ENCODE measurements at places on chromosomes 7 and 10.

GRCh38 chr10:677750-678661 is 11.5 kb downstream of the DIP2C start:
- H3K4me3 ChIP-seq: no peak overlapping the region
- H3K27me3 ChIP-seq: no peaks in the 10 kb centered on the region
- no peaks in the 10 kb centered on the region for H3K4me1 ChIP-seq
- no peak for DNase-seq
- no peak overlapping the region for H3K27ac ChIP-seq

GRCh38 chr10:70055550-70055949 is 2.9 kb downstream of the MACROH2A2 start:
- H3K4me1 ChIP-seq: no peaks in the 10 kb centered on the region
- H3K27ac ChIP-seq: no peak overlapping the region
- H3K36me3 ChIP-seq: no peaks in the 10 kb centered on the region
- H3K27me3 ChIP-seq: no peaks in the 10 kb centered on the region
- no peak for DNase-seq

DNA sequence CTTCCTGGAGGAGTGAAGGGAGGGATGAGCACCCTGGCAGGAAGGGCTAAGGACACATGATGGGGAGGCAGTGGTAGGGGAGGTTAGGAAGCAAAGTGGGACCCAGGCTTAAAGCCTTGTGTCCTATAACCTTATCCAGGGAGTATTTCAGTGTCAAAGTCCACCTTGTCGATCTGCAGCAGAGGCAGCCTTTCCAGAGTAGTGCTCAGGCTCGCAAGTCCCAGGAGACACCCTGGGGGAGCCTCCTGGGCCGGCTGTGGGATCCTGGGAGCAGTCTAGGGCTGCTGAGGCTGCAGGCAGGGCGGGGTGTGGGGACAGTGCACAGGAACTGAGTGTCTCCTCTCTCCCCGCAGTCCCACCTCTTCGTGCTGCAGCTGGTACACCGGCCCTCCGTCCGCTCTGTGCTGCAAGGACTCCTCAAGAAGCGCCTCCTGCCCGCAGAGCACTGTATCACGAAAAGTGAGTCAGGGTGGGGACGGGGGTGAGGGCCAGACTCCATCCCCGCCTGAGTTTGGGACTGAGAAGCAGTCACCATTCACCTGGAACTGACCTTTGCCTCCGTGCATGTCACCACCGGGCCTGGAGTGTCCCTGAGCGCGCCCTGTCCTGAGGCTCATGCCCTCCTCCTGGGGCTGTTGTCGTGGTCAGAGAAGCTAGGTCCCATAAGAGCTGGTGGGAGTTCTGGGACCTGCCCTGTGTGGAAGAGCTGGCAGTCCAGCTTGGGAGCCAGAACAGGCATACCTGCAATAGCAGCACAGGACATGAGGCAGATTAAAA is 45.3 kb upstream of the PPIF start:
- peaks cover 22% of the 10 kb centered on the region for H3K36me3 ChIP-seq
- H3K4me1 ChIP-seq: no peaks in the 10 kb centered on the region
- no peak for DNase-seq
- no peak overlapping the region for H3K27ac ChIP-seq

GRCh38 chr10:6071181-6072175 is 9.3 kb upstream of the IL2RA start:
- DNase-seq: no peak
- no peak overlapping the region for H3K4me3 ChIP-seq
- no peaks in the 10 kb centered on the region for H3K27me3 ChIP-seq
- peak overlapping the region; percentile 35 for H3K27ac ChIP-seq
- no peaks in the 10 kb centered on the region for H3K36me3 ChIP-seq

DNA sequence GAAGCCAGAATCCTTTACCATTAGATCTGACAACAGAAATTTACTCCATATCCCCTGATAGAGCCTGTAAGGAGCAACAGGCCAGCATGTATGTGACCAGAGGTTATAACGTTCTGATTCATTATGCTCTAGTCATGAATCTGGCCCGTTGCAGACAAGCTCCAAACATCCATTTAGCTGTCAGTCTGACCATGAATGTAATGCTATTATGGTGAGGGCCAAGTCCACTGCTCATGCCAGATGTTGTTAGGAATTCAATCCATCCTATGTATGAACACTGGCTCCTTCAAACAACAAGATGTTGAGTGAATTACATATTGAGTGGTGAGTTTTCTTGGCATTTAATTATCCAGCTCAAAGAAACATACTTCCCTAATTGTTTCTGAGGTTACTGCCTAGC is 610.1 kb upstream of the ANKRD30A start:
- no peaks in the 10 kb centered on the region for H3K36me3 ChIP-seq
- H3K27ac ChIP-seq: no peak overlapping the region
- H3K4me1 ChIP-seq: no peaks in the 10 kb centered on the region
- no peak for DNase-seq
- no peaks in the 10 kb centered on the region for H3K27me3 ChIP-seq

- H3K36me3 ChIP-seq: no peaks in the 10 kb centered on the region
- DNase-seq: peak; percentile 20
- H3K27ac ChIP-seq: no peak overlapping the region
- H3K27me3 ChIP-seq: no peaks in the 10 kb centered on the region
- no peak overlapping the region for H3K4me3 ChIP-seq
These were observed 213.4 kb downstream of the USP6NL start for GRCh38 chr10:11397980-11398580.

DNA sequence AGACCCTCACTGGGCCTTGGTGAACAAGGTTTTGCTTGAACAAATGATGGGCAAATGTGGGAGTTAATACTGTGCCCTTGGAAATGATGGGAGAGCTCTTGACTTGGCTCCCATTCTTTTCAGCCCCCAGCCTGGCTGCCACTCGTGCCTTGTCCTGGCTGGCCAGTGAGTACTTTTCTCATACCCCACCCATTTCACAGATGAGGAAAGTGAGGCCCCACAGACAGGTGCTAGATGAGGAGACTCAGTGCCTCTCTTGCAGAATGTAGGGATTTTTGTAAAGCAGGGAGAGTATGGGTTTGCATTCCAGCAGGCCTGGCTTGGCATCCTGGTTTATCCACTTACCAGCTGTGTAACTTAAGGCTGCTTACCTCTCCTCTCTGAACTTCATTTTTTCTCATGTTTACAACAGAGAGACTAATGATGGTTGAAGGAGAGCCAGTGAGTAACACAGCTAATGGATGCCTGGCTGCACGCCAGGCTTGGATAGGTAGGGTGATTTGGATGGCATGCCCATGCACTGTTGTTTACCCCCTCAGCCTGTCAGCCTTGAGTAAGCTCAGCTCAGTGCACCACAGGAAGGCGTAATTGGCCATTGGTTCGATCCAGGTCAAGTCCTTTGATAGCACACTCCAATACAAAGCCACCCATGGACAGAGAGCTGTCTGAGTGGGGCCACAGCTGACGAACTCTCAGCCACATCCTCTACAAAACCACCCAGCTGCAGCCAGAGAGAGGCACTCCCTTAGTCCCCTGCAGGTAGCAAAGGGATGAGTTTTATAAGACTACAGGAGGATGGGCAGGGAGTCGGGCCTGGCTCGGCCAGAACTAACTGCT is 436.8 kb downstream of the RPS24 start:
- H3K36me3 ChIP-seq: no peaks in the 10 kb centered on the region
- no peak overlapping the region for H3K4me3 ChIP-seq
- no peaks in the 10 kb centered on the region for H3K4me1 ChIP-seq
- H3K27me3 ChIP-seq: no peaks in the 10 kb centered on the region
- H3K27ac ChIP-seq: no peak overlapping the region

- H3K27me3 ChIP-seq: no peaks in the 10 kb centered on the region
- no peaks in the 10 kb centered on the region for H3K36me3 ChIP-seq
- no peak overlapping the region for H3K27ac ChIP-seq
- DNase-seq: no peak
These were observed 151.6 kb downstream of the ACTR3B start for GRCh38 chr7:152911226-152911560.

- H3K36me3 ChIP-seq: no peaks in the 10 kb centered on the region
- H3K4me3 ChIP-seq: no peak overlapping the region
- no peak overlapping the region for H3K27ac ChIP-seq
- no peak for DNase-seq
These were observed 31.5 kb downstream of the MBL2 start for GRCh38 chr10:52740913-52741675.

DNA sequence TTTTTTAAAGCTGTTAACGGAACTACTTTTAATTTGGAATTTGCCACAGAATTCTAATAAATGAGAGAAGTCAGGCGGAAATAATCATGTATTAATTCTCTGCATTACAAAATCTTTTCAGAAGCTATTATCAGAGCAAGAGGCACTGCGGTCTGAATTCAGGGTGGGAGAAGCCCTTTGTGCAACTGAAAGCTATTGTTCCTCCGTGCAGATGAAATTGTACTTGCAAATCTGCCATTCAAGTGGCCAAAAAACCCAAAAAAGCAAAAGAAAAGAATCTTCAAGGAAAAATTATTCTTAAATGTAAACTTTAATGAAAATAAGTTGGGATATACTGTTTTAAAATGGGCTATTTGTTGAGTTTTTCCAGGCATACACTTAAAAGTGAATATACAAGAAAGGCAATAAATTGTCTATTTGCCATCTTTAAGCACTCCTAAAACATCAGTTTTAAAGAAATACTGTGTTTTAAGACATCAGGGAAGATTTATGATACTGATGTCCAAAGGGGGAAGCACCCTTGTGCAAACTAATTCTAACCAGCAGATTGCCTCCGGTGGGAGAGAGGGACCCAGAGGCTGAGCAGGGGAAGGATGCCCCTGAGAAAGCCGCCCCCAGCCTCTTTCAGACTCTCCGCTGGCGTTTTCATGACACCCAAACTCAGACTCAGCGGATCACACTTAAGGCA is 351.2 kb downstream of the DNAJB6 start:
- H3K27ac ChIP-seq: no peak overlapping the region
- no peak overlapping the region for H3K4me3 ChIP-seq
- no peak for DNase-seq
- H3K27me3 ChIP-seq: peaks cover 93% of the 10 kb centered on the region

DNA sequence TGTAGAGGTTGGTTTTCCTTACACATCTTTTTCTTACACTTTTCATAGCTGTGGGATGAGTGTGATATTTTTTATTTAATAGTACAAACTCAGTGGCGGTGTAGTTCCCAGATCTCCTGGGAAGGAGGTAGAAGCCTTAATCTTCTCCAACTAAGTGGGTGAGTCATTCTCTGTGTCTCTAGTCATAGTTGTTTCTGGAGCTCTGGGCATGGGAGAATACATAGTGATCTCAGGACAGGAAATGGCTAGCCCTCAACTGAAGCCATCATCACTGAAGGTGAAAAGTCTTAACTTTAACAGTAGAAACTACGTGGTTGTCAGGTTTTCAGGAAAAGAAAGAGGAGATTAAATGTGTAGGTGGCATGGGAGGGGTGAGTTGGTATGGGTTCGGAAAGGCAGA is 319.4 kb upstream of the FZD8 start:
- no peak overlapping the region for H3K27ac ChIP-seq
- no peaks in the 10 kb centered on the region for H3K27me3 ChIP-seq
- H3K36me3 ChIP-seq: no peaks in the 10 kb centered on the region

DNA sequence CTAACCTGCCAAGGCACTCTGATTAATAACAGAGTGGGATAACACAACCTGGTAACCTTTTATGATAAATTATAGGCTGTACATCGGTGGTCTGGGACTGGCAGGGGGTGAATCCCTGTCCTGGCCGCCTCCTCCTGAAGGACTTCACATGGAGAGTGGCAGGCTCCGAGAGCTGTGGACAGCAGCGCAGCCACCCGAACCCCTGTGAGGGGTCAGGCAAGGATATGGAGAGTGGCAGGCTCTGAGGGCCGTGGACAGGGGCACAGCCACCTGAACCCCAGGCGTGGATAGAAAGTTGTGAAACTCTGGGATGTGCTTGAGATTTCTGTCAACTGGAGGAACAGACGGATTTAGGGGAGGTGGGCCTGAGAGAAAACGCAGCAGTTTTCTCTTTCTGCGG is 107.0 kb upstream of the MGMT start:
- no peaks in the 10 kb centered on the region for H3K27me3 ChIP-seq
- no peak for DNase-seq
- H3K4me1 ChIP-seq: no peaks in the 10 kb centered on the region
- no peak overlapping the region for H3K4me3 ChIP-seq
- H3K27ac ChIP-seq: no peak overlapping the region

- no peak overlapping the region for H3K4me3 ChIP-seq
- no peak for DNase-seq
- no peaks in the 10 kb centered on the region for H3K36me3 ChIP-seq
- H3K4me1 ChIP-seq: no peaks in the 10 kb centered on the region
These were observed 215.6 kb upstream of the CHRM2 start for GRCh38 chr7:136652635-136653370.

DNA sequence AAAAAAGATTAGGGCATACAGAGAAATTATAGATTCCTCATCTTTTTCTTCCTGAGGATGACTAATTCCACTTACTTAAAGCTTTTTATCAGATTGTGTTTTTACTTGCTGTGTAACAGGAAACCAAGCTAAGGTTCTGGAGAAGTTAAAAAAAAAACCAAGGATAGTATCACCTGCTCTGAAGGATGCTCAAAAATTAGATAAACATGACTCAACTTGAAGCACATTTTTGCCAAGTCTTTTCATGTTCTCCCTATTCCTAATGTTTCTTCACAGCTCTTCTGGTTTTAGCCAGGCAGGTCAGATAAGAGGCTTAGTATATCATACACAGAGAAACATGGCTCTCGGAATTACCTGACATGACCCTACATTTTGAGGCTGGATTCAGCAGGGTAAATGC is 90.3 kb downstream of the CPEB3 start:
- H3K4me3 ChIP-seq: no peak overlapping the region
- H3K36me3 ChIP-seq: no peaks in the 10 kb centered on the region
- H3K4me1 ChIP-seq: no peaks in the 10 kb centered on the region
- H3K27me3 ChIP-seq: no peaks in the 10 kb centered on the region
- no peak overlapping the region for H3K27ac ChIP-seq
